ENCODE measurements at places on chromosomes 4 and X.

DNA sequence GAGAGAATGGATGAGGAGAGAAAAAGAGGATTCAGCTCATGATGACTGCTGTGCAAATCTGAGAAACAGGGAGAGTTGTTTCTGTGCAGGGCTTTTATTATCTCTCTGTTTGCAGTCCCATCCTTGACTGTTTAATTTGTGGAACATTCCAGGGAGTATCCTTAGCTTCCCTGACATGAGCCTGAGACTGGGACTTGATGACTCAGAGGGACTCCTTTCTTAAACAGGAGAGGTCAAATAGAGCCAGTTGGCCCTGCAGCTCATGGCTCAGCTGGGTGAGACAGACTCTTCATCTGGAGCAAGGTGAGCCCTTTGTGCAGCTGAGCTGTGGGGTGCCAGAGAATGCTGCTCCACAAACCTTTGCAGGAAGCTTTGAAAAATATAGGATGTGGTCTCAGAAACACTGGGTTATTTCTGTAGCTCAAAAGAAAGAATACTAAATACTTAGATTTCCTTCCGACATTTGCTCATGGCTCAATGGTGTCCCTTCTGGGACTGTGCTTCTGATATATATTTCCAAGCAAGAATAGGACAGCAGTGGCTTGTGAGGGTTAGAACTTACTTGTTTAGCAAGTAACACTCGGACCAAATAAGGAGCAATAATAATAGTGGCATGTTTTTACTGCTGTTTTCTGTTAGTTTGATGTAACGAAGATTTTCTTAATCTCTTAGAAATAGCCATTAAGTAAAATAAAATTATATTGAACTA lies 14.5 kb downstream of the ARHGAP24 start:
- no peak for DNase-seq

DNA sequence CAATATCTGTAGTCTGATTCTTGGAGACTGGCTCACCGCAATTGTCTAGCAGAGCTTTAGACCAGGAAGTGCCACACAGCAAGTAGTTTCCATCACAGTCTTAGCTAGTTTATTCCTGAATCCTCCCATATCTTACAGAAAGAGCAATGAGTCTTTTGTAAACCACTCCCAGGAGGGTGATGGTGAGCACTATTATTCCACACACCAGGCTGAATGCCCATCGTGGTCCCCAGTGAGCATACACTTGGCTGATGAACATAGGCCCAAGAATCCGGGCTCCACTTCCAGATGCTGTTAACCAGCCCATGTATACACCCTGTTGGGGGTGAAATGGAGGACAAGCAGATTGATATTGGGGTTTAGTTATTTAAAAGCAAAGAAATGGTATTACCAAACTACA lies 39.8 kb downstream of the PLK4 start:
- no peak for DNase-seq

- no peak for DNase-seq
Measured at GRCh38 chr4:153571006-153571545, 104.9 kb downstream of the TMEM131L start.

GRCh38 chr4:48896845-48897244 lies 9.7 kb downstream of the OCIAD2 start:
- DNase-seq, result no peak

GRCh38 chrX:150239946-150240642 lies 123.0 kb upstream of the MAMLD1 start:
- DNase-seq, result no peak

GRCh38 chr4:87005369-87005689 lies 70.5 kb downstream of the AFF1 start:
- DNase-seq, result no peak

DNA sequence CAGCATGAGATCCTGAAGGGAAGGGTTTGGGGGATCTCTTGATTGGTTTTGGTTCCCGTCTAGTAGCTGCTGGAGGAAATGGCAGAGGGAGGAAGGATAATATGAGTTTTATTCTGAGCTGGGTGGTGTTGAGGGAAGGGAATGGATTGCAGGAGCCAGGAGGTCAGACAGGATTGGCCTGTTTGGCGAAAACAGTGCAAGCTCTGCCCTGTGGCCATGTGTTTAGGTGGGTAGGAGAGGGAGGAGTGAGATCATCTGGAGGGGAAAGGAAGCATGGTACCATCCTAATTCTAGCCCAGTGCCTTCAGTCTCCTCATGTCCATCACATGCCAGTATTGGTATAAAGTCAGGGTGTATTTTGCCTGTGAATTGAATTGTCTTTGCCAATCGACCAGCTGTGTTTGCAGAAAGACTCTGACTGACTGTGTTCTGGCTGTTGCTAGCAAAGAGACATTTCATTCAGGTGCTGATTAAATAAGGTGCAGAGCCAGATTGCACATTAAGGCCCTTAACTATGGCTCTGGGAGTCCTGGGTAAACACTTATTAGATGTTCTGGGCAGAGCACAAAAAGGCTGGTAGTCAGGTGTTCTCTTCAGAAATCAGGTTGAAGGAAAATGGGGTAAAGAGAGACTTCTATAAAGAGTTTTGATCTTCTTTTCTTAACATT lies 10.0 kb downstream of the TMEM164 start:
- peak; percentile 96 for DNase-seq

DNA sequence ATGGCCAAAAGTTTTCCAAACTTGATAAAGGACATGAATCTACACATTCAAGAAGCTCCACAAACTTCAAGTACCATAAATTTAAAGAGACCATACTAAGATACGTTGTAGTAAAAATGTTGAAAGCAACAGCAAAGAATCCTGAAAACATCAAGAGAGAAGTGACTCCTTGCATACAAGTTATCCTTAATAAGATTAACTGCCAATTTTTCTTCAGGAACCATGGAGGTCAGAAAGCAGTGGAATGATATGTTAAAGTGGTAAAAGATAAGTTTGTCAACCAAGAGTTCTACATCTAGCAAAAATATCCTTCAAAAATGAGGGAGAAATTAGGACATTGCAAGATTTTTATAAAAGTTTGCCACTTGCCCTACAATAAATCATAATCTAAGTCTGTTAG lies 43.3 kb downstream of the BMP15 start:
- DNase-seq, result no peak

GRCh38 chr4:122952028-122952427 lies 29.6 kb upstream of the NUDT6 start:
- DNase-seq, result no peak

GRCh38 chr4:138669479-138670315 lies 345.9 kb upstream of the NOCT start:
- DNase-seq, result no peak

- DNase-seq, result no peak
Measured at GRCh38 chr4:18981234-18981615, 959.7 kb upstream of the LCORL start.

- DNase-seq, result peak; percentile 35
Measured at GRCh38 chr4:139934057-139934707, 219.8 kb downstream of the MAML3 start.

GRCh38 chrX:130896802-130897501 lies 6.1 kb downstream of the ENOX2 start:
- DNase-seq, result no peak

GRCh38 chr4:30258949-30259348 lies 461.2 kb upstream of the PCDH7 start:
- DNase-seq, result no peak

DNA sequence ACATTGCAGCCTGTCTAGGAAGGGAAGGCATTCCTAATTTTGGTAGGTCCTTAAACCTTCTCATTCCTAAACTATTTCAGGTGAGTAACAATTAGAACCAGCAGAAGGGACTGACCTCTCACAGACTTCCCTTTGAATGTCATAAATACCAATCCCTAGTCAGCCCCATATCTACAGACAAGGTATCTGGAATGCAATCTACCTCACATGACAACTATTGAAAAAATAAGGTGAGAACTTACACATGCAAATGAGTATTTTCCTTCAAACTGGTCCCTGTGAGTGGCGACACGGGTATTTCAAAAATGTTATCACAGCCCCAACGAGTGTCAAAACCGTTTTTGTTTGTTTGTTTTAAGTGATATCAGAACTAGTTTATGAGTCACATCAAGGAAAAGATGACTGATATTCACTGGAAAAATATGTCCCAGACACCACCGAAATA lies 102.4 kb upstream of the VCX2 start:
- no peak for DNase-seq

GRCh38 chr4:163273203-163273602 lies 59.2 kb downstream of the NPY1R start:
- no peak for DNase-seq

DNA sequence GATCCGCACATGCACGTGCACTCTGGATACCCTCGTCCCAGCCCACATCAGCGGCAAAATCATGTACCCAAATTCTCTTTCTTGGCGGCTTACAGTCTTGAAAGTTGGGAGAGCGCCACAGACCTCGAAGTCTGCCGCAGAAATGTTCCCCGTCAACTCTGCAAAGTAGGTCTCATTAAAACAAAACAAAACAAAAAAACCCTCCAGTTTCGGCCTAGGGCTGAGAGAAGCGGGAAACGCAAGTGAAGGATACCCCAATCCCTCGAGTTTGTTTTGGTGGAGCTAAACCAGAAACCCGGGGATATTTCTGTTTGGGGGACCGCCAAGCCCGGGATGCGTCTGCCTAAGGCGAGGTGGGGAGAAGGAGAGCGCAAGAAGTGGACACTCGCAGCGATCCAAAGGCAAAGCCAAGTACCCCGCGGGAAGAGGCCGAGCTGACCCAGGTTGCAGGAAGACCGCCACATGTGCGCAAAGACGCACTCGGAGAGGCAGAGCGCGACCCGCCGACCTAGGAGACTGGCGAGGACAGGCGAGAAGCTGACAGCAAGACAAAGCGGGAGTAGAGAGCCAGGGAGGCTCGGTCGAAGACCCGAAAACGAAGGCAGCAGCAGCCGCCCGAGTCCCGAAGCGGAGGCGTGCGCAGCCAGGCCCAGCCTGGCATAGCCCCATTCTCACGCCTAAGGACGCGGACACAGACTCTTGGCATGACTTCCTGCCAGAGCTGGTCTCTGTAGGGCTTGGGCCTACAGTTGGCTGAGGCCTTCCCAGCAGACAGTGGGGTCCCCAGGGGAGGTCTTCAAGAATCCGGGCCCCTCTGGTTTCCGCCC lies 49.6 kb upstream of the BCOR start:
- DNase-seq, result no peak

- DNase-seq, result no peak
Measured at GRCh38 chr4:23279377-23279986, 586.7 kb downstream of the GBA3 start.

Data from NCI-H1092 (cell line).